ENCODE measurements at places on chromosomes 5 and 9.

GRCh38 chr9:131594906-131595665, 49.8 kb downstream of the PRRT1B start:
- no peak for DNase-seq

GRCh38 chr9:136759001-136759400, 958 bp upstream of the LCN8 start:
- DNase-seq = no peak

- DNase-seq = no peak
Observed at GRCh38 chr9:109409773-109410397, 88.2 kb downstream of the PTPN3 start.

GRCh38 chr9:123421801-123422455, 65.9 kb downstream of the CRB2 start:
- DNase-seq = no peak

GRCh38 chr5:170151097-170151831, 45.6 kb downstream of the FOXI1 start:
- no peak for DNase-seq

- peak; percentile 27 for DNase-seq
Observed at GRCh38 chr5:132180134-132180745, 47.4 kb downstream of the P4HA2 start.

DNA sequence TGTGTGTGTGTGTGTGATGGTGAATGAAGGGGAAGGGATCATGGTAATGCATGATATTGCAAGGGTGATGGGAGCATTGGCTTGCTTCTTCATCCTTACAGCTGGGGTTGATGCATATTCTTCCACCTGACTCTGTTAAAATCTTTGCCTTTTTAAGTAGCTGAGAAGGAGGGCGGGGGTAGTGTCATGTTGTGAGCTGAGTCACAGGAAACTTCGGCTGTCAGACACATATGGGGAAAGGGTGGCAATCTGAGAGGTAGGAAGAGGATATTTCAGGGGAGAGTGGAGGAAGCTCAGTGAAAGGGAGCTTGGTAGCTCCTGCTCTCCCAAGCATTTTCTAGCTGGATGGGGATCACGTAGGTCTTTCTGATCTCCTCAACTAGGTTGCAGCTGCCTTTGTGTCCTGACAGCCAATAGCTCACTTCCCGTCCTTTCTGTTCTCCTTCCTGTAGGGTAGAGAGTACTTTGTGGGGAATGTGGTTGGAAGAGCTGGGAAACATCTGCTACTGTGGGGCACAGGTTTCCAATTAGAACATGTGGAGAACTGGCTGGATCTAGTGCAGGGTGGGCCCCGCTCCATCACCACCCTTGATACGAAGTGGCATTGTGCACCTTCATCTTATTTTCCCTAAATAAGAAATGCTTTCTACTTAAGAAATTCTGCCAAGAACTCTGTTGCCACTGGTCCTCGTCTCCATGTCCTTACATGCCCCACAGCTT, 18.1 kb upstream of the CLK4 start:
- DNase-seq = no peak

GRCh38 chr5:1963941-1964451, 81.3 kb upstream of the IRX4 start:
- no peak for DNase-seq

All from left renal pelvis (tissue), 4 donors.